Stimulated activated CD8-positive, alpha-beta memory T cell treated with anti-CD3 and anti-CD28 coated beads, Interleukin-4, amount 100 ng/mL, for 48 hours (primary cell): ENCODE measurements at places on chromosomes 7 and 10.

GRCh38 chr7:1672851-1673486 lies 2.9 kb downstream of the ELFN1 start:
- DNase-seq = no peak

DNA sequence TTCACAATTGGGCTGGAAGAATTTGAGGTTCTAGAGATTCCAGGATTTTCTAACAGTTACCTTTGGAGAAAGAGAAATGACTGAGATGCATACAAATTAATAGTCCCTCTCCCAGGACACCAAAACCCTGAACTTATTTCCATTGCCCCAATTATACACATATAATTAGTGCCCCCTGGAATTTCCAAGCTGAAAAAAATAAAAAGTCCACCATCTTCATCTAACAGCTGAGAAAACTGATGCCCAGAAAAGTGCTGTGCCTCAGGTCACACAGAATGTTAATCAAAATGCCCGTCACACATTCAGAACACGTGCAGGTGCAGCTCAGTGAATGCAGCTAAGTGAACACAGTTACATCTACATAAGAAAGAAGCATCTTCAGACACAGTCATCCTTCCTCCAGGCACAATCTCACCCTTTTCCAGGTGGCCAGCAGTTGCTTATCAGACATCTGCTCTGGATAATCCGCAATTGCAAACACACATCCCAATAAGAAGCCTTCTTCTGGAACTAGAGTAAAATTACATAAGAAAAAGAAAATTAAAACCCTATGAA lies 35.4 kb downstream of the PAXIP1 start:
- no peak for DNase-seq

GRCh38 chr10:49153971-49154370 lies 20.1 kb upstream of the FAM170B start:
- DNase-seq = no peak

- DNase-seq = no peak
Observed at GRCh38 chr10:15333909-15334649, 37.0 kb downstream of the FAM171A1 start.

DNA sequence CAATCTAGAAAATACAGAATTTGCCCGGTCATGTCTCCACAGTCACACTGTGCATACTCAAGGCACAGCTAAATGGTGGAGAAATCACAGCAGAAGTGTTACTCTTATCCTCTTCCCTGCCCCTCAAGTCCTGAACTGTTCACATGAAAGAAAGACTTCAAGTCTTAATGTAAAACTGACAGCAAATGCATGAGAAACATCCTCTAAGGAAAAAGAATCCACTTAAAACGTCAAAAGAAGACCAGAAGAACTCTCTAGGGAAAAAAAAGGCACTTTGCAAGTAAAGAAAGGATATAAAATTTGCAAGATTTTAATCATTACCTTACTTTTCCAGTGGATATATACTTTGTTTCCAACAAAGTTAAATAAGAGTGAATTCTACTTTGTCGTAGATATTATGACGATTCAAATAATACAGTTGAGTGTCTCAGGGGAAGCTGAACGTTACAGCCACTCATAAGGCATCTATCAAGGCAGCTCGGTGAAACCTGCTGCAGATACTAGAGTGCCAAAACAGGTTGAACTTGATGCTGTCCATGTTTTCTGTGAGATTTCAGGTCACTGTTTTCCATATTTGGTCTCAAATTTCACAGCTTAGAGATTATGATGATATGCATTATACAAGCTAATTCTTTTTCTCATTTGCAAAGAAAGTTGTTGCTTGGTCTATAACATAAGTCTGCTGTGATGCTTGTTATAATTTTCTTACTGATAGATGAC lies 155.0 kb downstream of the CTTNBP2 start:
- no peak for DNase-seq

- DNase-seq = no peak
Observed at GRCh38 chr10:80104066-80104926, 25.8 kb downstream of the TMEM254 start.

DNA sequence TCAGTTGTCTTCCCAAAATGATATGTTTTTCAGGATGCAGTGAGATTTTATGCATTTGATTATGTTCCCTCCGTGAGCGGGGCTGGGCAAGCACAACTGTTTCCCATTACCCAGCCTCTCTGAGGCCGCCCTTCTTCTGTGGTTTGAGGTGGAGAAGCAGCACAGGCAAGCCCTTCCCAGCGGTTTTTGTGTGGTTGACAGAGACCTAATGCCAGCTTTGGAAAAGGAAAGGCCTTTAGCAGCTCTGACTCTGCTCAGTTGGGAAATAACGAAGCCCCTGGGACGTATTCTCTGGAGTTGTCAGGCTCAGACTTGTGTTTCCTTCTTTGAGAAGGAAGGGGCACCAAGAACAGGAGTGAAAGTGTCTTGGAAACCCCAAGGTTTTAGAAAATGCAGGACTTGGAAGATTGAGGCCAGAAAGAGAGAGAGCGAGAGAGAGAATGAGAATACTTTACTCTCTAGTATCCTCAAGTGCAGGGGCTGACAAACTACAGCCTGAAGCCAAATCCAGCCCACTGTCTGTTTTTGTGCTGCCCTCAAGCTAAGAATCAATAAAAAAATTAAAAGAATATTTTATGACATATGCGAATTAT lies 20.6 kb upstream of the PDCD4 start:
- no peak for DNase-seq

- DNase-seq = peak; percentile 36
Observed at GRCh38 chr7:101817471-101818286, at the start of gene CUX1. CUX1 (plus strand) TSS chr7:101817626; CDS start chr7:101817640, 14 bp downstream.

GRCh38 chr7:134779741-134780065 lies 269 bp downstream of the CALD1 start:
- DNase-seq = no peak

DNA sequence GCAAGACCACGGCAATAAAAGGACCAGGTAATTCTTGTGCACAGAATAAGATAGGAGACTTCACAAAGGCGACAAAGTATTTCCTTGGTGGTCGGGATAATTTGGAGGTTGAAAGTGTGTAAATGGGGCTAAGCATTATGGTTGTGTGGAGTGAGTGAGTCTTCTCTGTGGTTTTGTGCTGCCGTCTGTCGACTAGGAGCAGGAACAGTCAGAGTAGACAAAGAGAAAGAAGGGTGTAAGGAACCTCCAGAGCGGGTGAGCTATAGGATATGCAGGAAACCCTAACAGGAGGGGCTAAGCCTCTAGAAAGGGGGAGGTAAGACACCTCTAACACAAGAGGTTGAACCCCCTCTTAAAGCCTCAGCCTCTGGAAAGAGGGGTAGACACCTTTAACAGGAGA lies 201.6 kb downstream of the SH2D4B start:
- DNase-seq = no peak

GRCh38 chr7:50659329-50659965 lies 94.2 kb upstream of the DDC start:
- no peak for DNase-seq

DNA sequence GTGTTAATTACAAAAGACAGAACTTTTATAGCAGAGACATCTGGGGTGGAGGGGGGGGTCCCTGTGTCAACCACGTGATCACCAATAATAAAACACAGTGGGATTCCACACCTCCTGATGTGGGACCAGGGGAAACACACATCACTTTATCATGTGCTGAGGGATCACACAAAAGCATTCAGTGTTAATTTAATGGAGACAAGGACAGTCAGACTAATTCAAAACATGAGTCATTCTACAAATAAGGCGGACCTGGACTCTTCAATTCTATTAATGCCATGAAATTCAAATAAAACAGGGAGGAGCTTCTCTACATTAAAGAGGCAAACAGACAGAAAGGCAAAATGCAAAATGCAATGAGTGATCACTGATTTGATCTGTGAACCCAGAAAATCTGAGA lies 67.3 kb upstream of the PFKP start:
- no peak for DNase-seq

DNA sequence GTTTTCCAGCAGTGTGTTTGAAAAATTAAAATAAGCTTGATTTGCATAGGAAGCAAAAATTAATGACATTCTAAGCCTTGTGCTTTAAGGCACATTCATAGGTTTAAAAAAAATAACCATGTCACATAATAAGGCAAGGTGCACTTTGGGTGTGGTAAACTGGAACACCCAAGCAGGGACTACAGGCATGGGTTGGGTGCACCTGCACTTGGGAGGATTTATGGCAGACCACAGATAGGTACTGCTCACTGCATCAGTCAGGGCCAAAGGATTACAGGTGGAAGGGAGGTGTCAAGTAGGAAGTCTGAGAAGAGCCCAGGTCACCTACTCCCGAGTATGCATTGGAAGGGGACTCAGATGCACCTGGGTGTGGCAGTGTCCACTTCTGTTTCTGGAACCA lies 753.7 kb downstream of the SUGCT start:
- DNase-seq = no peak

GRCh38 chr10:4399556-4399955 lies 426.5 kb upstream of the AKR1E2 start:
- DNase-seq = no peak
